ENCODE measurements at places on chromosomes 12 and 14.

DNA sequence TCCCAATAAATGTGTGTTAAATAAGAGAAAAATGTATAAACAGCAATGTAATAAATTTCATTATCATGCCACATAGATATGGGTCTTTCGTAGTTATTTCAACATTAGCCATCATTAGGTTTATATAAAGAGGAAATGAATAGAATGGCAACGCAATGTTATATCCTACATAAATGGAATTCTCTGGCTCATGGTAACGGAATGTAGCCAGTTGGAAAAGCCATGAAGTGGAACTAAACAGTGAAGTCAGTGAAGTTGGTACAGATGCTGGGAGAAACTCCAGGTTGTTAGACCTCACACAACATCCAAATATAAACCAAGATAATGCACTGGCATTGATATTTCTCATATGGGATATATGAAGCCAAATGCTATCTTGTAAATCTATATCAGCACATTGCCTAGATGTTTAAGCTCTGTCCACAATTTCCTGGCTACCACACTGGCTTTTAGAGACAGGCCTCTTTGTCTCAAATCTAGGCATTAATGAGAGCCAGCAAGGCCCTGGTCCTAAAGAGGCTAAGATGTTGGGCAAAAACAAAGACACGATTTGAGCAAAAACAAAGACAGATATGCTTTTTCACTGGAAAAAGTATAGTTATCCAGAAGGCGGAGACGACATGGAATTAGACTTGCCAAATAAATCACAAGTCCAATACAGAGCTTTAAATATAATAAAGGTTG is 861.0 kb downstream of the RPS29 start:
- DNase-seq: no peak

DNA sequence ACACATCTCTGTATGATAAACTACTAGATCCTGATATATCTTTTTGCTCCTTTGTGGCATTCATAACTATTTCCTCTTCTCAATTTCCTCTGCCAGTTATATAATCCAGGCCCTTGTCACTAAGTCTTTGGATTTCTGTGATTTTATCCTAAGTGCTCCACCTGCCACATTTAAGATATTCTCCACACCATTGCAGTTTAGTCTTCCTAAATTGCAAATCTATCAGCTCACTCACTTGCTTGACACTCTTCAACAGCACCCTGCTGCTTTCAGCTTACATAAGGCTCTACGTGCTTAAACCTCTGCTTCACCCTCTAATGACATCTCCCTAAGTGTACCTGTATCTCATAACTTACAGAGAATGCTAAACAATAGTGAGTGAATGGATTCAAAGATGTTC is 1032.2 kb upstream of the SEL1L start:
- DNase-seq: no peak

- no peak for DNase-seq
Measured at GRCh38 chr14:57755018-57755521, 110.8 kb downstream of the SLC35F4 start.

GRCh38 chr12:7645395-7646177 is 20.1 kb downstream of the APOBEC1 start:
- DNase-seq: no peak

GRCh38 chr12:55946553-55946952 is 15.6 kb downstream of the DGKA start:
- DNase-seq: no peak

DNA sequence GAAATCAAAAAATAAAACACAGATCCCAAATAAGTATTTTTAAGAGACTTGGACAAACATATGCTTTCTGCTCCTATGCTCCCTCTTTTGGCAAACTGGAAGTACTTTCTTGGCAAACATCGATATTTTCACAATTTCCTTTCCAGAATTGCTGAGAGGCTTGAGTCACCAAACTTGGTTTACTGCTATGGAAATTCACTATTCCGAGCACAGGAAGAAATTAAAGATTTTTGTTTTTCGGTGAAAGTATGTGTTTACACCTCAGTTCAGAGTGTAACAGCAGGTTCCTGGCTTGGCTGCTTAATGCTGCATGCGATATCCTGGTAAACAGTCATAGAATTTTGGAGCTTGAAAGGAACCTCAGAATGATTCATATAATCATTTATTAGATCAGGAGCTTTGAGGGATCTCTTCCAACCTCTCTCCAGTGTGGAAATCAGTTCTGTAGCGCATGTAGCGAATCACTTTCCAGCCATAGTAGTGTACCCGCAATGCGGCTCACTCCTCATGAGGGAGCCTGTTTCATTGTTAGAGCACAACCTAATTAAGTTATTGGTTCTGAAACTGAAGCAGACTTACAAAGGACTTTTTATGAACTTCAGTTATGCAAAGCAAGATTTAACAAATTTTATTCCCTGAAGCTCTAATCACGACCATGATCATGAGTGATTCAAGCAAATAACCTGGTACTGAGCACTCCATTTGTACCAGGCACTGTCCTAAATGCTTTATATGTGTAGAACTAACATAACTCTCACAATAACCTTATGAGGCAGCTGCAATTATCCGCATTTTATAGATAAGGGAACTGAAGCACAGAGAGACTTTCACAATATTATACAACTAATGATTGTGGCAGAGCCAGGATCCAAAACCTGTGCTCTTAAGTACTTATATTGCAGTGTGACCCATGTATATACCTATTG is 56.4 kb upstream of the ATP2A2 start:
- DNase-seq: no peak

- no peak for DNase-seq
Measured at GRCh38 chr12:88866881-88867280, 286.6 kb upstream of the KITLG start.

DNA sequence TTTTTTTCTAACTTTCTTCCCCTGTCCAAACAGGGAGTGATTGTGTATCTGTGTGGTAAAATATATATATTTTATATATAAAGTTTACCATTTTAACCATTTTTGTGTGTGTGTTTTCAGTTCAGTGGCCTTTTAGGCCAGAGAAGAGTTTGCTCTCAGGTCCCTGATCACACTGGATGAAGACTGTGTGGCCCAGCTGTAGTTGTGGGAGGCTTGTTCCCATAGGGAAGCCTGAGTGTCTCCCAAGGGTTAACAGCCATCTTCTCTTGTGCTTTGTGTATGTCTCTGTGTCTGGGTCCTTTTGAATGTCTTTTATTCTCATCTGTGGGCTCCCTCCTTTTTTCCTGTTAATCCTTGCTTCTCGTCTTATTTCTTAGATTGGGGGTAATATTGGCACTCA is 23.4 kb downstream of the CGRRF1 start:
- DNase-seq: no peak

GRCh38 chr12:57552306-57552651 is 2.4 kb downstream of the KIF5A start:
- no peak for DNase-seq

GRCh38 chr14:33811721-33812120 is 139.2 kb downstream of the EGLN3 start:
- DNase-seq: no peak

GRCh38 chr14:55913324-55914025 is 204.7 kb upstream of the PELI2 start:
- no peak for DNase-seq

GRCh38 chr12:113634982-113635381 is 163.3 kb upstream of the LHX5 start:
- DNase-seq: no peak

GRCh38 chr12:86663716-86664115 is 407.5 kb upstream of the MGAT4C start:
- DNase-seq: no peak

DNA sequence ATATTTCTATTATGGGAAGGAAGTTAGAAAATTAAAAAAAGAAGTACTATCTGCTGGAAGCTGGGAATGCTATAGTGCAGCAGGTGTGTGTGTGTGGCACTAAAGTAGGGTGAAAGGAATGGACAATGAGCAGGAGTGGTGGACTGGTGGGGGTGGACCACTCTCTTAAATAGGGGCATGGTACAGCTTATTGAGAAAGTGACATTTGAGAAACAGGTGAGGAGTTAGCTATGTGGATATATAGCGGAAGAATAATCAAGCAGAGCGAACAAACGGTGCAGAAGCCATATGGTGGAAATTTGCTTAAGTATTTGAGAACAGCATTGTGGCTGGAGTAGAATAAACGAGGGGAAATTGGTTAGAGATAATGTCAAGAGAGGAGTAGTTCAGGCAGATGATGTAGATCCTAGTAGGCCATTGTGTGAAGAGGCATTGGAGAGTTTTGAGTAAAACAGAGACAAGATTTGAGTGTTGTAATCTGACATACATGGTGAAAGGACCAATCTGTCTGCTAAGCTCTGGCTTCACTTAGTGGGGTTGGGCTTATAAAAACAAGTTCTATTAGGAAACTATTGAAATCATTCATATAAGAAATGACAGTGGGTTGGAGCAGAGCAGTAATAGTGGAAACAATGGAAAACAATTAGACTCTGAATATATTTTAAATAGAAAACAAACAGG is 149.2 kb upstream of the SYT10 start:
- no peak for DNase-seq

DNA sequence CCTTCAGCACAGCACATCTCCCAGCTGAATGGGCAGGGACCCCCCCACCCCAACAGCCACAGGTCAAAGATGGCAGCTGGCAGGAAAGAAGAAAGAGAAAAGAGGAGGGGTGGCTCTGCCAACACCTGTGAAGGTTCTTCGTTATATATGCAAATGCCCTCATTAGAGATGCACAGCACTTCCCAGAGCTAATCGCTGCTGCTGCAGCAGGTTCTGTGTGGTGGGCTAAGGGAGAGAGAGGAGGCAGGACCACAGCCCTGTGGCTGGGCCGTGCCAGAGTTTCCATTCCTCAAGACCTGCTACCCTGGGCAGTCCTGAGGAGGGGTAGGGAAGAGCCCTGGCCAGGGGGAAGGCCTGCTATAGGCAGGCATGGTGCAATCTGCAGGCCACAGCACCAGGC is 28.7 kb downstream of the SMUG1 start:
- no peak for DNase-seq
